ENCODE measurements at places on chromosomes 3 and 15.

DNA sequence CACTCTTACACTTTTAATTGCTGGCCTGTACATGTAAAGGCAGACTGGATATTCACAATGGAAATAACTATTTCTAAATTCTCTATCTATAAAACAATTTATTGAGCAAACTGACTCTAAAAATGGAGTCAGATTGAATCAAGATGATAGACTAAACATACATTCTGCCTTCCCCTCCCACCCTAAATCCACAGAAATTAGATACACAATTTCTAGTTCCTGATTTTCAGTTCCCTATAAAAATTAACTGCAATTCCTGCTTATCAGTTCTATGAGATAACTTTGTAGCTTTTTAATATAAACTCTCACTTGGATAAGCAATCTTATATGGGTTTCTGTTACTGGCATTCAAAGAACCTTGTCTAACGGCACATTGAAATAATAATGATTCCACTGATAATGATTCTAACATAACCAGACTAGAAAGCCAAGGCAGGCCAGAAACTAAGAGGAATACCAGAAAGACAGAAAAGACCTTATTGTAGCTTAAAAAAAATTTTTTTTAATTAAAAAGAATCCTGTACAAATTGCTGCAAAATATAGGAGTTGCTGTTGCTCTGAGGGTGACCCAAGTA, 33.1 kb downstream of the TBC1D5 start:
- DNase-seq = no peak

DNA sequence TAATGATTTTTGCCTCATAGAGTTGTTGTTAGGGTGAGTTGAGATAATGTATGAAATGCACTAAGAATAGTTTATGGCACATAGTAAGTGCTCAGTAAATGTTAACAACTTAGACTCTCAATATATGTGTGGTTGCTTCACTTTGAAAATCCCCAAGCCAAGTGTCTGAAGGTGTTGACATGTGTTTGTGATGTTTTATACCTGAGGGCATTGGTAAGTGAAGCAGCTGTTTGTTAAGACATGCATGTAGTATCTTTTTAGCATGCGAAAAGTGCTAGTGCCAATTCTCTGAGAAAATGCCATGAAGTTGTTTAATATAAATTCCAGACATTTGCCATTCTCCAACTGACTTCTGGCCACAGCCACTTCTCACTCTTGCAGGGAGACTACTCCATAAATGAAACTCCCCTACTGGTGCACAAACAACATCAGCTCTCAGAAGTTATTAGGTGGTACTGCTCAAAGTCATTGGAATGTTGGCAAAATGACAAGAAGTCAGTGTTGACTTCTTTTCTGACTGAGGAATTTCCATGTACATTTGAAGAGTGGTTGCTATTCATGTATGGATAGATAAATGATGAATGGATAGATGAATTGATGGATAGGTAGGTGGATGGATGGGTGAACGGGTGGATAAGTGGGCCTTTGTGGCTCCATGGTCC, 103.6 kb upstream of the NUDT16 start:
- DNase-seq = no peak

- no peak for DNase-seq
Observed at GRCh38 chr3:47370887-47371697, 9.7 kb upstream of the PTPN23 start.

DNA sequence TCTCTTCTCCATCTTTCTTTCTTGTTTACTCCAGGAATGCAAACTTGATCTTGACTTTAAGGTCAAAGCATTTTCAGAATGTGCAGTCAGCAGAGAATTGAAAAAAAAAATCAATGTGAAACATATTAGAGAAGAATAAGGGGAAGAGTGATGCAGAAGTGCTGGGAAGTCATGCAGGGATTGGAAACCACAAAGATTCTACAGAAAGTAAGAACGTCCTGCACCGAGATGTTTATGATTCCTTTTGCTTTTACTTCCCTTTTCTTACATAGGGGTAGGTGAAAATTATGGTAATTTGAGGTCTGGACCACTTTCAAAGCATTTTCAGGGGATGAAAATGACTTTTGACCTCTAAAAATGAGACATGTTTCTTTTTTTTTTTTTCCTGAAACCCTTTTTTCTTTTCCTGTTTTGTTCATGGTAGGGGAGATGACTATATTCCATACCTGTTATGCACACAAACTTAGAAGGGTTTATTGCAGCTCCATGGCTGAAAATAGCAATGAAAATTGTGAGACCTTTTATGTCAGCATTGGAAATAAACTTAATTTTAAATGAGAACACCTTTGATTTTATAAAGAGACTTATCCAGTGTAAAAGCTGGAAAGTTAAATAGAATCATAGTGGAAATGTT, 623.5 kb upstream of the TBL1XR1 start:
- no peak for DNase-seq

- no peak for DNase-seq
Observed at GRCh38 chr15:39432026-39432425, 148.9 kb upstream of the THBS1 start.

GRCh38 chr15:100863796-100864267, 15.8 kb upstream of the ALDH1A3 start:
- DNase-seq = no peak
